EH (cell line): ENCODE measurements at places on chromosomes 11 and 22.

DNA sequence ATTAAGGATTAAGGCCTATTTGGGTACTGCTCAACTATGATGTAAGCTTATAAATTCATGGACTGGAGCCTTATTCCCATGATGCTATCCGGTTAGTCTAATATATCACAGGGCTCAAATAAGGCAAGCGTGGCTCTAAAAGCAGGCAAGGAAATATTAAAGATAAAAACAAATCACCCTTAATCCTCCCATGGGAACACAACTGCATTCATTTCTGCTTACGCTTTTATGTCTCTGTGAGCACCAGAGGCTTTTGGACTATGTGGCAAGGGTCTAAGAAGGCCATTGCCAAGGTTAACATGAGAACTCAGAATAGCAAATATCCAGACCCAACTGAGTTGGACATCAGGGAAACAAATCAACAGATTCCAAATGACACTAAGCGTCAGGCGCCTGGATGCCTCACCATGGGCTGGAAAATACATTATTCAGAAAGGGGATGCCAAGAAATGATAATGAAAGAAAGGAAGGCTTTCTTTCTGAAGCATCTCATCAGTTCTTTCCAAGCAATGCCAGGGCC, 138.1 kb downstream of the SLC1A2 start:
- no peak for DNase-seq

DNA sequence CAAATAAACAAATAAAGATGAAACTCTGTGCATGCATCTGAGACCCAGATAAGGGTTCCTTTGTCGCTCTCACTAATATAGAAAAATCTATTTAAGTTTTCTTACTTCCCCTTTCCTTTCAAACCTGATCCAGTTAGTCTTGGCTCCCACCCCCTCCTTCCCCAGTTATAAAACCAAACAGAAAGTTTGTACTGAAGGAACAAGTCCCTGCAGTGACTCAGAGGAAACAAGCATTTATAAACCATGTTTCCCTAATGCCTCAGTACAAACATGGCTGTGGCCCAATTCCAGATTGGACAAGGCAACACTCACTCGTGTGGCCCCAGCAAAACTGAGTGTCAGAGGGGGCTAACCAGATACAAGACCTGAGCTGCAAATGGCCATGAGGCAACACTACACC, 65.5 kb upstream of the ARHGAP20 start:
- peak; percentile 71 for DNase-seq

GRCh38 chr11:32056438-32056837, 34.4 kb upstream of the RCN1 start:
- DNase-seq, result peak; percentile 52

- no peak for DNase-seq
Observed at GRCh38 chr11:132200353-132200936, 830.0 kb downstream of the NTM start.

GRCh38 chr11:33651990-33652389, 48.6 kb downstream of the C11orf91 start:
- peak; percentile 35 for DNase-seq

DNA sequence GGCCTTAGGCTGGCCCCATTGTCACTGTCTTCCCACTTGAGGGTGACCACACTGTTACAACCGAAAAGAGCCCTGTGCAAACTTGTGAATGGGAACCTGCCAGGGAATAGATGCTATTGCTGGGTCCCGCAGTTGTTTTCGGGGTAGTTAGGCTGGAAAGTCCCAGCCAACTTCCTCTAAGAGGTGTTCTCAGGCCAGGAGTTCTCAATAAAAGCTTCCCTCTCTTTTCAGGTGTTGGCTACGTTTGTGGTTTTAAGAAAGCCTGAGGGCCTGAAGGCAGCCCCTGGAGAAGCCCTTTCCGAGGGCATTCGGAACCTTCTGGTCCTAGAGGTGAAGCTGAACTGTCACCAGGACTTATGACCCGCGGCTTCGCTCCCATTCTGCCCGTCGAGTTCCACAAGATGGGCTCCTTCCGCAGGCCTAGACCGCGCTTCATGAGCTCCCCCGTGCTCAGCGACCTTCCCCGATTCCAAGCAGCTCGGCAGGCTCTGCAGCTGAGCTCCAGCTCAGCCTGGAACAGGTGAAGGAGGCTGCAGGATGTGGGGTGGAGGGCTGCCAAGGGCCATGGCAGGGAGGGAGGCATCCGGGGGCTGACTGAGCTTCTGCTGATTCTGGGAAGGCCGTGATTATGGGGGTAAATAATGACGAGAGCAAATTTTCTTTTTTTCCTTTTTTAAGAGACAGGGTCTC, 104.8 kb downstream of the PRR5L start:
- no peak for DNase-seq

- peak; percentile 63 for DNase-seq
Observed at GRCh38 chr11:118633979-118634378, 26.6 kb downstream of the PHLDB1 start.

- no peak for DNase-seq
Observed at GRCh38 chr11:6390718-6391469, 620 bp downstream of the SMPD1 start.

- peak; percentile 74 for DNase-seq
Observed at GRCh38 chr11:3022300-3022967, 30.3 kb upstream of the NAP1L4 start.

GRCh38 chr11:62341588-62341987, 4.3 kb downstream of the ASRGL1 start:
- DNase-seq, result no peak

GRCh38 chr11:30917859-30918478, 331.8 kb upstream of the MPPED2 start:
- DNase-seq, result peak; percentile 44

DNA sequence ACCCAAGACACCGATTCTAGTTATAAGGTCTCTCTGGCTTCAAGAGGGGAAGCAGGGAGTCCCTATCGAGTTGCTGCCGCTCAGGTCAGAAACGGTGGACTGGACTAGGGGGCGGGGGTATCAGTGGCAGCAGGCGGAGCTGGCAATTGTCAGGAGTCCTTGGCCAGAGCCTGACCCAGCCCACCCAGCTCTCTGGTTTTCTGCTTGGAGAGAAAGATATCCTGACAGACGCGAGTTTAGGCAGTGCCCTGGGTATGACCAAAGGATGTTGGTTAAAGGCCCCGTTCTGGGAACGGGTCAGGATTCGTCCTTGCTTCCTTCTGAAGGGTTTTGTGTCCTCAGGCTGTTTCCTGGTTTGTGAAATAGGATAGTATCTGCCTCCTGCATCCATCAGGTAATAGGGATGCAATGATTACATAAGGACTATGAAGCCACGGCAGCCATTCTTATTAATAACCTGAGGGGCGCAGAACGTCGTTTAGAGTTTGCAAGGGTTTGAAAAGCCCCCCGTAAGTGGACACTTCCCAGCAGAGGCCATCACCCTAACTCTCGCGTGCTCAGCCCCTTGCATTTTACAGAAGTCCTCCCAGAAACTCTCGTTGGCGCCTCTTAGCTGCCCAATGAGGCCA, 700 bp upstream of the DEPDC5 start:
- peak; percentile 34 for DNase-seq

DNA sequence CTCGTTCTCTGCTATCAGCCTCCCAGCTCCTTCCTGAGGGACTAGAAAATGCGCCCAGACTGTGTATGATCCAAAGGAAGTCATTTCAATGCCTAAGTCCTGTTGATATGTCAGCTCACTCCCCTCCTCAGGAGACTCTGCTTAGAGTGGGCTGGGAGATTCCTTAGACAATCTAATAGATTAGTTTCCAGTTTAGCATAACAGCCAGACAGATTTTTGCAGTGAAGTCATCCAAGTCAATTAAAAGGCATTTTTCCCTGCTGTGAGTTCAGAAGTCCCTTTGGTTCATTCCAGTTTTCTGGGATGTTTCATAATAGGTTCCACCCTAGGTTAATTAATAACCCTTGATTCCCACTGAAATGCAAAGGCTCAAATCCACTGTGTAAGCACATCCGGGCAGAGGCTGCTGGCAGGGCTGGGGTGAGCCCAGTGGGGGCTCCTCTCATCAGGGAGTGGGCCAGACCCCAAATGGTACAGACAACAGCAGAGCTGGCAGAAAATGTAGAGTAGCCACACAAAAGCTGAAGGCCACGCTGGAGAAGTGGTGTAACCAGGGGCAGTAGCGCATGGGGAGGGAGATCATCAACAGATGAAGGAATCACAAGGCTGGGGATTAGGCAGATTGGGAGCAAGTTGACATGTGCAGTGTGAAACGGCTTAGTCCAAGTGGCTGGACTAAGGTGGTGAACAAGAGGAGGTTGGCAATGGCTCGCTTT, 90.6 kb downstream of the SYN3 start:
- no peak for DNase-seq

DNA sequence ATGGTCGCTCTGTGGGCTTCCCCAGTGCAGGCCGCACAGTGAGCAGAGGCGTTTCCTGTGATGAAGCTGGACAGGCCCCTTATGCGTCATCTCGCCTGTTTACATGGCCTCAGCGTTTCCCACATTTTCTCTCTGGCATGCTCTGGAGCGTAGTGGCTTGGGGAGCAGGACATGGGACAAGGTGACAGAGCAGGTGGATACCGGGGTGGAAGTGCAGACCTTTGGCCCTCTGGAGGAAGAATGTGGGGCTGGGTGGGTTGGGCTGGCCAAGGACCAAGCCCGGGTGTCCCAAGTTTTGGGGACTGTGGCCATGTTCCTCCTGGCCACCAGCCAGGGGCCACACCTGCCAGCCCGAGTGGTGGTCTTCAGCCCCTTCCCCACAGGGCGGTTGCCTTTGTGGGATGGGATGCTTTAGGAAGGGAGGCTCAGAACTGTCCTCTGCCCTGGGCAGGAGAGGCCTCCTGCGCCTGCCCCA, 446.6 kb downstream of the TBC1D22A start:
- DNase-seq, result no peak

- DNase-seq, result no peak
Observed at GRCh38 chr11:10395166-10395897, 59.7 kb upstream of the AMPD3 start.

DNA sequence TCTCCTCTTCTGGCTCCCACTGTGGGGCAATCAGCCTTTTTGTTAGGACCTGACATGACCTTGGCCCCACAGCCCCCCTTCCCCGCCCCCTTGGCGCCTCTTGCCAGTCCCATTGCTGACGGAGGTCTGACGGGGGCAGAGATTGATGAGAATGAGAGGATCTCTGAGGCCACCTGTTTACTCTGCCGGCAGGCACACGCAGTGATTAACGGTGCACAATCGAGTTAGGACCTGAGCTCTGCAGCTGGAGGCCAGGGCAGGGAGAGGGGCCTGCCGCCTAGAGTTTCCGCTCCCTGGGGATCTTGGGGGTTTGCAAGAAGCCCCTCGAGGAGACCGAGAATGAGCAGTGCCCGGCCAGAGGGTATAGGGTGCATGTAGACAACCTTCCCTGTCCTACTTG, 6.8 kb upstream of the CHRM1 start:
- no peak for DNase-seq

GRCh38 chr11:100827934-100828661, 141.0 kb downstream of the ARHGAP42 start:
- no peak for DNase-seq

GRCh38 chr22:44566911-44567310, 68.9 kb upstream of the RTL6 start:
- DNase-seq, result no peak

- DNase-seq, result peak; percentile 65
Observed at GRCh38 chr11:19632499-19632834, 80.2 kb upstream of the NAV2 start.

- peak; percentile 94 for DNase-seq
Observed at GRCh38 chr11:74696939-74697675, 34.1 kb downstream of the CHRDL2 start.
